Midbrain (tissue), 1 donor: ENCODE measurements at places on chromosomes 2 and 18.

- no peak for DNase-seq
Measured at GRCh38 chr2:219612577-219613286, 14.7 kb upstream of the SLC4A3 start.

DNA sequence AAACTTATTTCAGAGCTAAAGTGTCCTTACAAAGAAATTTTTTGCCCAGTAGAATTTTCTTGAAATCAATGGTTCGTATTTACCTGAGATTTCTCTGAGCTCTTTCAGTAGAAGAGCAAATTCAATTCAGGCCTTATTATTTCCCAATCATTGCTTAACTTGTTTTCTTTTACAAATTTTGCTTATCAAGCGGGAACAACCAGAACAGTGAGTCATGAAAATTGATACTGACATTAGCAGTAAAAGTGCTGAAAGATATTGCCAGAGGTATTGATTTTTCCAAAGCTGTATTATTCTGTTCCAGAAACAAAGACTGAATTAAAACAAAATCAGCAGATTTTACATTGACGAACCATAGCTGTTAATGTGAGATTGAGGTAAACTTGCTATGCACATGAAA lies 10.1 kb upstream of the RIOK3 start:
- no peak for DNase-seq

GRCh38 chr2:161102770-161103450 lies 57.3 kb upstream of the TANK start:
- no peak for DNase-seq

GRCh38 chr18:5582849-5583681 lies 39.3 kb upstream of the EPB41L3 start:
- DNase-seq = no peak

- peak; percentile 21 for DNase-seq
Measured at GRCh38 chr2:190781604-190782198, 98.9 kb upstream of the GLS start.

DNA sequence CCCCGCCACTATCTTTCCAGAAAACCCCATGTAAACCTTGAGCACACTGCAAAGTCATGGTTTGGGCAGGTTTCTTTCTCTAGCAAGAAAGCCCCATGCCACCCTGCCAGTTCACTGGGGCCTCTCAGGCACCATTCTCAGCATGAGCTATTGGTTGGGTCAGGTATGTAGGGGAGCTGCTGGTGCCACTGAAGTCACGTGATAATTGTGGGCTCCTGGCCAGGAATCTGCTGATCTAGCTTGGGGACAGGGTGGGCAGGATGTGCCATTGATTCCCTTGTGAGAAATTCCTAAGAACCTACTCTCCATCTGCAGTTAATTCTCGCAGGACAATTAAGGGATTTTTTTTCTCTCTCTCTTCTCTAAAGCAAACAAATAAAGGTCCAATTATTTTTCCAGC lies 26.5 kb upstream of the HNMT start:
- DNase-seq = no peak

GRCh38 chr18:2502394-2502793 lies 68.9 kb downstream of the METTL4 start:
- no peak for DNase-seq

- no peak for DNase-seq
Measured at GRCh38 chr2:15136639-15137038, 424.5 kb downstream of the NBAS start.

DNA sequence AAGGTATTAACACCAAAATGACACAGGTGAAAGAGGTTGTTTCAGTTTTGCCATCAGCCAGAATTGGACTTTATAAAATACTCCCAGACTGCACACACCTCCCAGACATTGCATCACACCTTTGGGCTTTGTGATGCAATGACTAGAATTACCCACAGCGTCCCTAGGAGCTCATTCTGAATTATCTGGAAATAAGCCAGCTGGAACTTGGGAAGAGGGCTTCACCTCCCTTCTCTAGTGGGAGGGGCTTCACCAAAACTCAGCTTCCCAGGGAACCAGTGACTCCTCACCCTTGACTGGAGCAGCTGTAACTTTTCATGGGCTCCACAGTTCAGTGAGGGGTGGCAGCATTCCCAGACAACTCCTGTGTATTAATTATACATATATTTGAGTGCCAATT lies 83.1 kb upstream of the BZW1 start:
- DNase-seq = no peak

DNA sequence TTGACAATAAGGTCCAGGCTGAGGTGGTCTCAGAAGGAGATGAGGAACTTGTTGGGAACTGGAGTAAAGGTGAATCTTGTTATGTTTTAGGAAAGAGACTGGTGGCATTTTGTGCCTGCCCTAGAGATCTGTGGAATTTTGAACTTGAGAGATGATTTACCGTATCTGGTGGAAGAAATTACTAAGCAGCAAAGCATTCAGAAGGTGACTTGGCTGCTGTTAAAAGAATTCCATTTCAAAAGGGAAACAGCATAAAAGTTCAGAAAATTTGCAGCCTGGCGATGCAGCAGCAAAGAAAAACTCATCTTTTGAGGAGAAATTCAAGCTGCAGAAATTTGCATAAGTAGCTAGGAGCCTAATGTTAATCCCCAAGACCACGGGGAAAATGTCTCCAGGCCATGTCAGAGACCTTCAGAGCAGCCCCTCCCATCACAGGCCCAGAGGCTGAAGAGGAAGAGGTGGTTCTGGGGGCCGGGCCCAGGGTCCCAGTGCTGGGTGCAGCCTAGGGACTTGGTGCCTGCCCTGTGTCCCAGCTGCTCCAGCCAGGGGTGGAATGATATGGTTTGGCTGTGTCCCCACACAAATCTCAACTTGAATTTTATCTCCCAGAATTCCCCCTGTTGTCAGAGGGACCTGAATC lies 73.5 kb downstream of the FIGN start:
- DNase-seq = no peak

- DNase-seq = no peak
Measured at GRCh38 chr2:106618614-106619013, 131.4 kb downstream of the CD8B2 start.

GRCh38 chr2:112834396-112835037 lies 2.1 kb downstream of the IL1B start:
- no peak for DNase-seq

GRCh38 chr2:12587228-12587627 lies 129.5 kb upstream of the TRIB2 start:
- DNase-seq = no peak

DNA sequence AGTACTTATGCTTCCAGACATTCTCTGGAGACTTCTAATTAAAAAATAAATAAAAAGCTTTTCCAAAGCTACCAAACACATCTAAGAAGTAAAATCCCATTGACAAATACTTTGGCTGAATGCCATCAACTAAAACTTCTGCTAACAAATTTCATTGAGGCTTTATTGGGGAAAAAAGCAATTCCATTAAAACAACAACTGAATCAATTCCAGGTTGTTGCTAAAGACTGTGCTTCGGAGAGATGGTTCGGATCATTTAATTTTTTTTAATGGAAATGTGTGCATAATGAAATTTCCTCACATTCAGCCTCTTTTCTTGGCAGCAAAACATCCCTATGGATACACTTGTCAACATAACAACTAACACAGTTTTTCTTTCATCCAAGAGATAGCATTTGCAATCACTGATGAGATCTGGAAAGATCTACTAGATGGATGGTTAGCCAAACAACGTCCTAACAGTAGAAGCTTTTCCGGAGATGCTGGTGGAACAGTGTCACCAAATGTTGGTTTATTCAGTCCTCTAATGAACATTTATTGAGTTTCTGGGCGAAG lies 446.1 kb upstream of the FAM98A start:
- no peak for DNase-seq

GRCh38 chr2:47890711-47891368 lies 15.5 kb downstream of the FBXO11 start:
- no peak for DNase-seq

GRCh38 chr2:26740890-26741302 lies 23.2 kb upstream of the SLC35F6 start:
- DNase-seq = no peak

GRCh38 chr2:203175371-203175770 lies 63.4 kb upstream of the CYP20A1 start:
- no peak for DNase-seq

DNA sequence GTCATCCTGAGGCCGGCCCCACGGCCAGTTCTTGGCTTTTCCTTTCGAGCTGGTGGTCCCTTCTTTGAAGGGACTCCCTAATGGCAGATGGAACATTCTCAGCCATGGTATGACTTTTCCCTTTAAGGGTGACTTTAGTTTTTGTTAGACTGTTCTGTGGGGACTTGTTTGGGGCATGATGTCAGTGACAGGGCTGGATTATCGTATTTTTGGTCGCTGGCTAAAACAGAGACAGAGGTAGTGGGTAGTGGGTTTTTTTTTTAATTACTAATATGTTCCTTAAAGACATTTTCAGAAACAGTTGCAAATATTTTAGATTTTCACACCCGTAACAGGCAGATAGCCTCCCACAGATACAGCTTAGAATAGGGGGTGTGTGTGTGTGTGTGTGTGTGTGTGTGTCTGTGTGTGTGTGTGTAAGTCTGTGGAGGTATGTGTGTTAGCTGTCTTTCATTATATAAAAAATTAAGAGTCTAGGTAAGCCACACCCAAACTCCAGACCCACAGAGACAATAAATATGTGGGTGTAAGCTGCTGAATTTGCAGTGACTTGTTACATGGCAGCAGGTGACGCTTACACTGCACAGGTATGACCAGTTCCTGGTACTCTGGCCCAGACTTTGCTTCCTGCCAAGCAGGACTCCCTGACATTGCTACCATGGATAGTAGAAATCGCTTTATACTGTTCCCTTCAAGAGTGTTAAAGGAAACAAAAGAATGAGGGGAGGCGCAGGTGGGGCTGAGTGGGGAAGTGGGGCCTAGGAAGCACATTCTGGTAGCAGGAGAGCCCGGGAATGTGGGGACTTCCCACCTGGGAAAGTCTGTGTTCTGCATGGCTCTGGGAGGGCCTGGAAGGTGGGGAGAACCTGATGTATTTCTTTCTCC lies 20.9 kb downstream of the NCK2 start:
- no peak for DNase-seq

DNA sequence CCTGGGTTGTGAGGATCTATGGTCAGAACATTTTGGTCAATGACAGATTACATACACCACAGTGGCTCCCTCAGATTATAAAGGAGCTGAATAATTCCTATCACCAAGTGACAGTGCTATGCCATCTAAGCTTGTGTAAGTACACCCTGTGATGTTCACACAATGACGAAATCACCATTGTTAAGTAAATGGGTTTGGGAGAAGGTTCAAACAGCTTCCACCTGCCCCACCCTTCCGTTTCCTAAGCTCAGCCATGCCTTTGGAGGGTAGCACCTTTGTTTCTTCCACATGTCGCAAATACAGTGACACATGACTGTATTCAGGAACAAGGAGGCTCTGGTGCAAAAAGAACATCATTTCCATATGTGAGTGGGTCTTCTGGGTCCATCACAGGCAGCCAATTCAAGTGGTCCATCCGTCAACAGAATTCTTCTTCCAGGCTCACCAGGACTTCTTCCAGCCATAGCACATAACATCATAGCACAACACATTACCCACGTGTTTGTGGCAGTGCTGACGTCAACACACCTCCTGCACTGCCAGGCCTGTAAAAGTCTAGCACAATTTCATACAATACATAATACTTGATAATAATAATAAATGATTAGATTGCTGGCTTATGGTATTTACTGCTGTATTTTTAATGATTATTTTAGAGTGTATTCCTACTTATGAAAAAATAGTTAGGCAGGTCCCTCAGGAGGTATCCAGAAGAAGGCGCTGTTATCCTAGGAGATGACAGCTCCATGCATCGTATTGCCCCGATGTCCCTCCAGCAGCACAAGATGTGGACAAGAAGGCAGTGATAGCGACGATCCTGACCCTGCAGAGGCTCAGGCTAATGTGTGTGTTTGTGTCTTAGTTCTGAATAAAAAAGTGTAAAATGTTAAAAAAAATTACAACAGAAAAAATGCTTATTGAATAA lies 264.8 kb downstream of the ANAPC1 start:
- DNase-seq = no peak

GRCh38 chr18:74395648-74396154 lies 61.4 kb downstream of the DIPK1C start:
- no peak for DNase-seq

DNA sequence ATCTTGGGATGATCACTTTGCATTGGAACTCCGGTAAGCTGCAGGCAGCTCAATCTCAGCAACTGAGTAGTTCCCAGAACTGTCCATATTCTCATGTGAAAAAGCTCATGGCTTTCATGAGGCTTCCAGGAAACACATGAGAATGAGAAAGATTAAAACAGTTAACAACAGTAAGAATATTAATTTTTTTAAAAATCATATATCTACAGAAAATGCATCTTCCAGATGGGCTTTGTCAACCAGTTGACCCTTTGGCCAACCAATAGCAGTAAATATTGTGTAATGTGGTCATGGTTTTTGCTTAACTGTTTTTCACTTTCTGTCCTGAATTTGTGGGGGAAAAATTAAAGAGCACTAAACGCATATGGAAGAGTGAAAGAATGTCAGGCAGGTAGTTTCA lies 131.2 kb upstream of the CCDC195 start:
- no peak for DNase-seq

- DNase-seq = no peak
Measured at GRCh38 chr2:230661072-230661957, 51.3 kb upstream of the CAB39 start.

- DNase-seq = no peak
Measured at GRCh38 chr2:233708942-233709341, 3.8 kb upstream of the UGT1A5 start.

DNA sequence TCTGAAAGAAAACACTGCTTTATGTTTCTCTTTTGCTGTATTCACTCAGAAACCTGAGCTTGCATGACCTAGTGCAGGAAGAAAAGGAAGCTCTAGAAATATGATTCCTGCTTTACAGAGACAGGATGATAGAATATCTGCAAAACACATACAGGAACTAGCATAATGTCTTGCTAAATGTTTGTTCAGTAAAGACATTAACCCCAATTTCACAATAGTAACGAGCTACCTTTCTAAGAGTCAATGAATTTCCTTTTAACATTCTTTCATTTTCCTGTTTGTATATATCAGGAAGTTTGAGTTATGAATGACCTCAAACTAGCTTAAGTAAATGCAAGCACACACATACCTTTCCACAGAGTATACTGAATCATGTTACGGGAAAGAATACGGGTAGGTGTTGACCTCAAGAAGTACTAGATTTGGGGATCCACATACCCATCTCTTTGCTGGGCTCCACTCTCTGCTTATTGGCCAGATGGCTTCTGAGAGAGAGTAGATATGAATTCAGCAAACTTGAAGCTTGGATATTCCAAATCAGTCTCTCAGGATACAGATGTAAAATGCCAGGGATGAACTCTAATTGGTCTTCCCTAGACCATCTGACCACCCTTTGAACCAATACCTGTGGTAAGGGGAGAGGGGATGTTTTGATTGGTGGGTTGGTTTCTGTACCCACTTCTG lies 18.2 kb upstream of the ACSL3 start:
- no peak for DNase-seq

DNA sequence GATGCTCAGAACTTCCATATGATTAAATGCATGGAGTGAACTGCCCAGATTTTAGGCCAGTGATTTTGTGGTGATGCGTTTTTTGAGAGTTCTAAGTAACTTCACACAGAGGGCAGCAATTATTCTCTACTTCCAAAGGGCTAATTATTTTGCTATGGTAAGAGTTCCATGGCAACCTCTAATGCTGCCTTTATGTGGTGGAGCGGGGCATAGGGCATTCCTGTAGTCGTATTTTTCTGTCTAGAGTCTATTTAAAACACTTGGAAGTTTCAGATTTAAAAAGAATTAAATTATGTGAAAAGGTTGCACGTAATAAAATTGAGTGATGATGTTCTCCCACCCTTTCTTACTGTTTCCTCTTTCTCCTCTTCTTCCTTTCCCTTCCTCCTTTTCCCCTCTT lies 63.9 kb upstream of the EML6 start:
- no peak for DNase-seq
